Cortex of kidney (tissue), 1 donor: ENCODE measurements at places on chromosomes 13 and 19.

DNA sequence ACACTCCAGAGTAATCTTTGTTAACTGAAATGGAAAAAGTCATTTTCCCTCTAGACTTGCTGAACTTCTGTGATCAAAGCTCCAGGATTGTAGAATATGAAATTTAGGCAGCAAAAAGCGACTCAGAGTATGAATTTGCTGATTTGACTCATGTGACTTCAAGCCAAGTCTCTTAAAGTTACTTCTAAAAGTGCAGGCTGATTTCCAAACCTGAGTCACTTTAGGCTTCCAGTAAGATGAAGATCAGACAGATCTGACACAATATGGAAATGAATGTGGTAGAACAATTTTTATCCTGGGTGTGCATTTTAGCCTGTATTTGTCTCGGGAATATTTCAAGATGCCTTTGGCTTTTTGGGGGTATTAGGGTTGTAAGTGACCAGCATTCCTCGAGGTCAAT lies 151.0 kb upstream of the TMTC4 start:
- DNase-seq, result no peak

GRCh38 chr13:97319113-97319720 lies 97.1 kb downstream of the MBNL2 start:
- DNase-seq, result no peak

DNA sequence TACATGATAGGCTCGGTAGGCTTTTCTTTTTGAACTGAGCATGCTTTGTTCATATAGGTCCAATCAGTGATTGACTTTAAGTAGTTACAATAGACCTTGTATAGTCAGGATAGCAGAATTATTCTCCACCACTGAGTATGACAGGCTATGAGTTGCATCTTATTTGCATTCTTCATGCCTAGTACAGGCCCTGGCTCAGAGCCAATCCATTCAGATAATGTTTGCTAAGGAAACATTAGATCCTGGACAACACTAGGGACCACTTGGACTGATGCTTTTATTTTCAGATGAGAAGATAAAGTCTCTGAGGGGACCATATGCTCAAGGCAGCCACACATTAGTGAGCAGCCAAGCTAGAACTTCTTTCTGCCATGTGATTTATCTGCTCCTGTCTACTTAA lies 133.9 kb downstream of the KL start:
- DNase-seq, result no peak

- no peak for DNase-seq
Observed at GRCh38 chr13:38641164-38641948, 45.5 kb upstream of the FREM2 start.

- no peak for DNase-seq
Observed at GRCh38 chr13:40346592-40346991, 319.8 kb downstream of the FOXO1 start.

- no peak for DNase-seq
Observed at GRCh38 chr13:50188696-50189095, 173.5 kb downstream of the KCNRG start.

DNA sequence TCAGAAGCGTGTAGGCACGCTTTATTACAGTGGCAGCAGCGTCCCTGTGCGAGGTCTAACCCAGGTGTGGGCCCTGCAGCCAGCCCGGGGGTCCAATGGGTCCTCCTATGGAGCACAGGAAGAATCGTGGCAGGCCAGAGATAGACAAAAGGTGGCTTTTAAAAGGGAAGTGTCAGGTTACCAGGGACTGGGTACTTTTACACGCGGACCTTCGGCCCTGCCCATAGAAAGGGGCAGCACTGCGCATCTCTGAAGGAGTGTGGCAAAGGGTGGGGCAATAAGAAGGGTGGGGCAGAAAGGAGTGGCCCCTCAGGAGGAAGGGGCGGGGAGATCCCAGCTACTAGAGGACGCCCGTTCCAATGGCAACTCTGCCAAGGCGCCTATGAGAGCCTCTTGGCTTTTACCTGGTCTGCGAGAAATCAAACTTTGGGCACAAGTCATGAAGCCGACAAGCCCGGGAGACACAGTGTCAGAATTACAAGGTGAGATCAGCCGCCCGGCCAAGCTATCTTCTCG lies 1419.8 kb downstream of the UQCRFS1 start:
- no peak for DNase-seq

GRCh38 chr13:79775830-79776229 lies 294.9 kb downstream of the NDFIP2 start:
- no peak for DNase-seq

DNA sequence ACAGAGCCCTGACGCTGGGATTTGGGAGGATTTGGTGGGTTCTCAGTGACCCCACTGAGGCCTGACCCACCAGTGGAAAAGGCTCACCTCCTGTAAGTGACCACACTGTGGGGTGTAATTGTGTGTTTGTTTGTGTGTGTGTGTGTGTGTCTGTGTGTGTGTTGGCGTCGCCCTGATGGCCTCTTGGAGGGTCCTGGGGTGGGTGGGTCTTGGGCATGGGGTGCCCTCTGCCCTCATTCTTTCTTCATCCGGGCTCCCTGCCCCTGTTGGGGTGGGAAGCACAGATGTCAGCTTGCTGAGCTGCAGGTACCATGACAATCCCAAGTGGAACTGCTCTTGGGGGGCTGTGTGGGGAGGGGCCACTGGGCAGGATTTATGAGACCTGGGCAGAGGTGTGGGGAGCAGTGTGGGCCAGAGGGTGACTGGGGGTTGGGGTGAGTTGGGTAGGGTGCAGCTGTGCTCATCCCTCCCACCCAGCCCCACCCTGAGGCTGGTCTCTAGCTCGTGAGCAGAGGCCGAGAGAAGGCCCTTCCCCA lies 22.8 kb downstream of the WTIP start:
- no peak for DNase-seq

DNA sequence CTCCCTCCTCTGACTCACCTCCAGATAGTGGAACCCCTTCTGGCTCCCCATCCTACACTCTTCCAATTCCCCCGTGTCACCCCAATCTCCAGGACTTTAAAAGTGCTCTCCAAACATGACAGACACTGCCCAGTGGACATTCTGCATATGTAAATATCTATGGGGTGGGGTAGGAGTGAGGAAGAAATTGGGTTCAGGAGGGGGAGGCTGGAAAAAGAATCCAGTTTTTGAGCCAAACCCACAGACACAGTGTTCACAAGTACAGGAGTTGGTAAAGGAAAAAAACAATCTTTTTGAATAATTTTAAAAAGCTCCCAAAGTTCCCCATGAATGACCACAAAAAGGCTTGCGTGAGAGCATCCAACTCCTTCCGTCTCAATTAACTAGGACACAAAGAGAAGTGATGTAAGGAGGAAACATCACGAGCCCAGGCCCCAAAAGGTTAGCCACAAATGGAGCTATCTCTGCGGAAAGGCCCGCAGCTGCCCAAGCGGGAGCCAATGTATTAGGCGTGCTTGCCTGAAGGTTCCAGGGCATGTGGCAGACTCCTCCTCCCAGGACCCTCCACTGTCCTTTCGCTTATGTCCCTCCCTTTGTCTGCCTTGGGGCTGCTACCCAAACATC lies 18.0 kb downstream of the ZC3H4 start:
- DNase-seq, result no peak

DNA sequence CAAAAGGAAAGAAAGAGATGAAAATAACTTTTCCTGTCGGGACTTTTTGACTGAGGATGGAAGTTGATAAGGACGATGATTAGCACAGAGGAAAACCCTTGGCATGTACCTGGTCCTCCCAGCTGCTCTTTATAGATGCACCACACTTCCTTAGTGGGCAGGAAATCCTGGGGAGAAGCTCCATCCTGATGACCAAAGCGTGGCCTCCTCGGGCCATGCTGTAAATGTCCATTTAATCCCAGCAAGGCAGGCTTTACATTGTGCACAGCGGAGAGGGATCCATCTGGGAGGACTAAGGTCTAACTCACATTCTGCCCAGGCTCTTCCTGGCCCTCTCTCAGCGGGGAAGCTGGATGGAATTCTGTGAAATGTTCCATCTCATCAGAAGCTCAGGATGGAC lies 113.5 kb downstream of the COL4A2 start:
- DNase-seq, result no peak

- DNase-seq, result no peak
Observed at GRCh38 chr19:46606019-46606418, 4.9 kb downstream of the CALM3 start.

GRCh38 chr13:40200273-40200978 lies 466.0 kb downstream of the FOXO1 start:
- DNase-seq, result no peak

DNA sequence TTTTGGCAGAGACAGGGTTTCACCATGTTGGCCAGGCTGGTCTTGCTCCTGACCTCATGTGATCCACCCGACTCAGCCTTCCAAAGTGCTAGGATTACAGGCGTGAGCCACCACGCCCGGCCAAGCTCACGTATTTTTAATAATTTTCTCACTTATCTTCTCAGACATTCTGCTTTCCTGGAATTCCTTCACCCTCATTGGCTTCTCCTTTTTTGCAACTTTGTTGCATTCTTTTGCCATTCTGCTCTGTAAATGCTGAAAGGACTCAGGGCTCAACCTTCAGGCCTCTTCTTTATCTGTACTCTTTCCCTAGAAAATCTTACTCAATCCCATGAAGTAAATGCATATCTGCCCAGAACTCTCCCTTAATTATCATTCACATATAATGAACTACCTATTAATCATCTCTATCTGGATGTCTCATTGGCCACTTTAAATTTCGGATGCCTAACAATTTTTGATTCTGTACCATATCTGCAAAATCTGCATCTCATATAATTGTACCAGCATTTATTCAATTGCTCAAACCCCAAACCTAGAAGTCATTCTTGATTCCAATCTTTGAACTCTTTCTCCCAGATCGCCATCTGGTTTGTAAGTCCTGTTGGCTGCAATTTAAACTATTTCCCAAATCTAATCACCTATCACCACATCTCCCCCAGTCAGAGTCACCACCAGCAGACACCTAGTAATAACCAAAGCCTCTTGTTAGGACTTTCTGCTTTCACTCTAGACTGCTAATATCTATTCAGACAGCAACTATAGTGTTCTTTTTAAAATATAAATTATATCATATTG lies 18.2 kb upstream of the OXGR1 start:
- DNase-seq, result no peak

DNA sequence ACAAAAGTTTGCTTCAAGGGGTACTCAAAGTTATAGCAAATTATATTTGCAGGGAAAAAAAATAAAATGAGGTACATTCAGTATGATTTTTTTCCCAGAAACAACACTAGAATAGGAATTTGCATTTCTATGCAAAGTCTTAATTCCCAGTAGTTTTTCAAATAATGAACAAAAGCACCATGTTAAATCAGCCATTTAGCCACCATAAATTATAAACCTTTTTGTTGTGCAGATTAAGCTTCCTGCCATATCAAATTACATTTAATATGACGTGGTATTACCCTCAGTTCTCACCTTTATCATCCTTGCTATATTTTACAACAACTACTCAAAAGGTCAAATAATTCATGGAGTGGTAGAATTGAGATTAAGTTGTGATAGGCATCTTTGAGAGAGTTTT lies 136.6 kb upstream of the FRY start:
- DNase-seq, result no peak

DNA sequence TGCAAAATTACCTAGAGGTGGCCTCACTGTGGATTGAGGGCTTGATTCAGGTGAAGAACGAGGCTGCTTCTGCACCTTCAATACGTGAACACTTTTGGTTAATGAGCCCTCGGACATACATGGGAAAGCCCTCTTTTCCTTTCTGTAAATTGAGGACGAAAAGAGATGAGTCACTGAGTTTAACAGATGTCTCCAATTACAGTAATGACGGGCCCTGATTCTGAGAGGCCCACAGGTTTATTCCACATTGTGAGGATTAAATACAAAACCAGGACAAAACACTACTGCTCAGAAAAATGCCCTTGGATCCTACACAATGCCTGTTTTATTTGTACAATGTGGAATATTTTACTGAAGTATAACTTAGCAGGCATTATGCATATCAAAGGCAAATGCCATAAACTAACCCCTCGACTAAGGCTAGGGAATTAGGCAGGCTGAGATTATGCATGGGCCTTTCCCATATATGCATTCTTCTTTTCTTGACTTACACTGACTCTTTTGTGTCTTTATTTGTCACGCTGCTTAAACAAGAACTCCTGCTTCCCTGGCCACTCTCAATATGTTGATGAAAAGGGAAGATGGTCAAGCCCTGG lies 819.9 kb downstream of the OLFM4 start:
- no peak for DNase-seq

- DNase-seq, result no peak
Observed at GRCh38 chr19:51882518-51882917, 5.2 kb downstream of the ZNF577 start.

GRCh38 chr13:98189841-98190505 lies 12.9 kb upstream of the RNF113B start:
- no peak for DNase-seq

- no peak for DNase-seq
Observed at GRCh38 chr13:21025539-21025938, 35.8 kb downstream of the LATS2 start.

GRCh38 chr13:98559169-98559568 lies 17.7 kb downstream of the STK24 start:
- no peak for DNase-seq

DNA sequence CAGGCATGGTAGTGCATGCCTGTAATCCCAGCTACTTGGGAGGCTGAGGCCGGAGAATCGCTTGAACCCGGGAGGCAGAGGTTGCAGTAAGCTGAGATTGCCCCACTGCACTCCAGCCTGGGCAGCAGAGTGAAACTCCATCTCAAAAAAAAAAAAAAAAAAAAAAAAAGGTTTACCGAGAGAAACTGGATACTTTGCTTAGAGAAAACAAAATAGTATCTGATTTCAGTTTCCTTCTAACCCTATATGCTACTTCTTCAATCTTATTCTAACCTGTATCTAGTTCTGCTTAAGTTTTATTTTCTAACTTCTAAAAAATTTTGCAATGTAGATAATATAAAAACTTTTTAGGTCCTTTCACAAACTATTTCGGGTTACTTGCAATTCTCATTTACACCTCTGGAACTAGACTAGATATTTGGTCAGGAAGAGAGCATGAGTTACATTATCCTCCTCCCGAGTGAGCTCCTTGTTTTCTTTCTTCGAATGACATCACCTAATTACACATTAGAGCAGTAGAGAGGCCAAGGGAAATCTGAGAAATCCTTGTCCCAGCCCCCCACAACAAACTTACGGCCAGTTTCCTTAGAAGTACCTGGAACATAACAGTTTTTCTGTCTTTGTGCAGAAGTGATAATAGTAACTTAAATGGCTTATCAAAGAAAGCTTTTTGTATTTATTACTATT lies 128.9 kb downstream of the B3GLCT start:
- no peak for DNase-seq

- no peak for DNase-seq
Observed at GRCh38 chr19:11113140-11113708, 24.0 kb downstream of the LDLR start.

- no peak for DNase-seq
Observed at GRCh38 chr13:21079761-21080592, 18.6 kb upstream of the LATS2 start.

- DNase-seq, result no peak
Observed at GRCh38 chr19:1610579-1610978, 5.3 kb upstream of the UQCR11 start.

GRCh38 chr19:36819130-36819630 lies 19.0 kb downstream of the ZNF790 start:
- no peak for DNase-seq

DNA sequence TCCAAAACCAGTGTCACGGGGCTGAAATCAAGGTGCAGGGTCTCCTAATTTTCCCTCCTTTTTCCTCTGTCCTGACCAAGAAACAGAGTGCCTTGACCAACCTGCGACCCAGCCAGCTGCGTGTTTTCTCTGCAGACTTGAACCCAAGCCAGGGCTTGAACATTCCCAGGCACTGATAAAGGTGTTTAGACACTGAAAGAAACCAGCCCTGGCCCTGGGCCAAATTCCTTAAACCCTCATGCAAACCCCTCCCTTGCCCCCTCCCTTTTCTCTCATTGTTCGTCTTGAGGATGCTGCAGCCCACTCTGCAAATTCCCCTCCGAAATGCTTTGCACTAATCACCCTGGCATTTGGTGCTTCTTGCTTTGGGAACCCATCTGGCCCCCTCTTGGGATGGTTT lies 9.5 kb upstream of the FFAR2 start:
- DNase-seq, result no peak
